ENCODE measurements at places on chromosomes 2 and 18. TPM values are rescaled to one million over a fixed set of nuclear protein-coding genes. Genes with fewer than 3 reads are reported as not detected.

Gene NEB
- total RNA-seq, result 2.1 TPM

DNA sequence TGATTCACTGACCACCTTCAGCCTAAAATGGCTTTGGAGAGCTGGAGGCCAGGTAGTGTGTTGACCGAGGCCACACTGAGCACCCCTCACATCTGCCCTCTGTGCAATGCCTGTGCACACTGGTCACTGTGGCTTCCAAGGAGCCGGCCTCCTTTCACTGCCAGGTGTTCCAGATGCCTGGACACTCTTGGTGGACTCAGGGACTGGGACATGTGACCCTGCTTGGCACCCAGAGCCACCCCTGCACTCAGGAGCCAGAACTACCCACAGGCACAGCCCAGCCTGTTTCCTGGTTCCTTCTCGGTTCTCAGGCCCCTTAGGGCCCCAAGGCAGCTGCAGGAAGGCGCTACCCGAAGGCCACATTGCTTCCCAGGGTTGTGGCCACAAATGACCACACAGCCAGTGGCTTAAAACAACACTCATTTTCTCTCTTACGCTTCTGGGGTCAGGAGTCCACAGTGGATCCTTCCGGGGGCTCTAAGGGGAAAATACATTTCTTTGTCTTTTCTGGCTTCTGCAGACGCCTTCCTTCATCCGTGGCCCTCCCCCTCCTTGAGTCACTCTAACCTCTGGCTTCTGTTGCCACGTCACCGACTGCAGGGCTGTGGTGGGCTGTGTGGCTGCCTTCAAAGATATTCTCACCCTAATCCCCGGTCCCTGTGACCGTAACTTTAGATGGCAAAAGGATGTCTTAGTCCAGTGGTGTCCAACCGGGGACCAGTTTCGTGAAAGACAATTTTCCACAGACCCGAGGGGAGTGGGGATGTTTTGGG lies 78.6 kb downstream of the ASB1 start:
- peaks cover 3% of the 10 kb centered on the region for H3K36me3 ChIP-seq
- H3K27me3 ChIP-seq, result no peaks in the 10 kb centered on the region
- DNase-seq, result no peak
- no peak overlapping the region for H3K4me3 ChIP-seq

DNA sequence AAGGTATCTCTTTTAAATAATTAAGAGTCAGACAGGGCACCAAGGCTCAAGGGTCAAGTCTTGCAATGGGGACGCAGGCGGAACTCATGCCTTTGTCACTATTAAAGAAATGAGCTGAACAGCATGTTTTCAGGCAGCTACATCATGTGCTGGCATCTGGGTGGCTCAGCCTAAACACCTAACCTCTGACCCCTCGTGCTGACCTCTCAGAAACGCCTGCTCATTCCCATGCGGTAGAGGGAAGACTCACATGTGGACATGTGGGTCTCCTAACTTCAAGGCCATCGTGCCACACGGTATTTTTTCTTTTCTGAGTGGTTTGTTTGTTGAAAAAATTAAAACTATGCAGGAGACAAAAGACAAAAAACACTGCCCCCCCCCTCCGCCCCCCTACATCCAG lies 31.3 kb downstream of the CYP27C1 start:
- DNase-seq, result no peak
- H3K4me1 ChIP-seq, result peaks cover 37% of the 10 kb centered on the region
- no peaks in the 10 kb centered on the region for H3K27me3 ChIP-seq
- H3K27ac ChIP-seq, result no peak overlapping the region

Gene EML6
- total RNA-seq, result 2.5 TPM

- H3K36me3 ChIP-seq, result no peaks in the 10 kb centered on the region
- DNase-seq, result no peak
- peaks cover 30% of the 10 kb centered on the region for H3K4me1 ChIP-seq
Observed at GRCh38 chr2:39649511-39649910, 16.2 kb upstream of the TMEM178A start.

DNA sequence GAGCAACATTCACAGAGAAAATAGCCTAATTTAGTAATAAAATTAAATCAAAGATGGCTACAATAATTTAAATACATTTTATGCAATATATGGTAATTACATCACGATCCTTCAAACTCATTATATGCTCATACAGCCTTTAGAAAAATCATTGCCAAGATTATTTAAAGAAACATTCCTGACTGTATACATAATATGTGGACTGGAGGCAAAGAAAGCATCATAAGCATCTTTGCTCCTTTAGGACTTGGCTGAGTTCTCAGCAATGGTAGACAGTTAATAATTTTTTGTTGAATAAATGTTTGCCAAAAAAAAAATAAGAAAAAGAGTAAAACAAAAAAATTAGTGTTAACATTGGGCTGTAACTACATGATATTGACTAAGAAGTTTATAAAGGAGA lies 26.9 kb downstream of the NCKAP5 start:
- no peak overlapping the region for H3K4me3 ChIP-seq
- H3K36me3 ChIP-seq, result 0 out of 2 replicates have a peak, but pooled peaks cover 3% of the 10 kb centered on the region
- peaks cover 4% of the 10 kb centered on the region for H3K4me1 ChIP-seq
- H3K27me3 ChIP-seq, result no peaks in the 10 kb centered on the region

- no peak for DNase-seq
- H3K36me3 ChIP-seq, result peaks cover 47% of the 10 kb centered on the region
- peak overlapping the region; percentile 89 for H3K27ac ChIP-seq
- H3K4me1 ChIP-seq, result peaks cover 18% of the 10 kb centered on the region
Observed at GRCh38 chr2:1685078-1685956, 59.0 kb downstream of the PXDN start.

- no peak overlapping the region for H3K27ac ChIP-seq
- no peak for DNase-seq
- H3K27me3 ChIP-seq, result no peaks in the 10 kb centered on the region
- H3K36me3 ChIP-seq, result peaks cover 8% of the 10 kb centered on the region
- H3K4me3 ChIP-seq, result no peak overlapping the region
- H3K4me1 ChIP-seq, result 0 out of 2 replicates have a peak, but pooled peaks cover 2% of the 10 kb centered on the region
Observed at GRCh38 chr2:145723872-145724271, 1204.0 kb upstream of the ZEB2 start.

Gene MGAT5
- total RNA-seq, result 47.7 TPM

Gene PLCD4
- total RNA-seq, result 0.28 TPM

Gene IL1F10
- not detected for total RNA-seq

- H3K27me3 ChIP-seq, result peaks cover 4% of the 10 kb centered on the region
- DNase-seq, result no peak
- no peaks in the 10 kb centered on the region for H3K36me3 ChIP-seq
- no peak overlapping the region for H3K27ac ChIP-seq
- H3K4me1 ChIP-seq, result peaks cover 11% of the 10 kb centered on the region
Observed at GRCh38 chr18:74139888-74140287, 7.7 kb downstream of the FBXO15 start.

DNA sequence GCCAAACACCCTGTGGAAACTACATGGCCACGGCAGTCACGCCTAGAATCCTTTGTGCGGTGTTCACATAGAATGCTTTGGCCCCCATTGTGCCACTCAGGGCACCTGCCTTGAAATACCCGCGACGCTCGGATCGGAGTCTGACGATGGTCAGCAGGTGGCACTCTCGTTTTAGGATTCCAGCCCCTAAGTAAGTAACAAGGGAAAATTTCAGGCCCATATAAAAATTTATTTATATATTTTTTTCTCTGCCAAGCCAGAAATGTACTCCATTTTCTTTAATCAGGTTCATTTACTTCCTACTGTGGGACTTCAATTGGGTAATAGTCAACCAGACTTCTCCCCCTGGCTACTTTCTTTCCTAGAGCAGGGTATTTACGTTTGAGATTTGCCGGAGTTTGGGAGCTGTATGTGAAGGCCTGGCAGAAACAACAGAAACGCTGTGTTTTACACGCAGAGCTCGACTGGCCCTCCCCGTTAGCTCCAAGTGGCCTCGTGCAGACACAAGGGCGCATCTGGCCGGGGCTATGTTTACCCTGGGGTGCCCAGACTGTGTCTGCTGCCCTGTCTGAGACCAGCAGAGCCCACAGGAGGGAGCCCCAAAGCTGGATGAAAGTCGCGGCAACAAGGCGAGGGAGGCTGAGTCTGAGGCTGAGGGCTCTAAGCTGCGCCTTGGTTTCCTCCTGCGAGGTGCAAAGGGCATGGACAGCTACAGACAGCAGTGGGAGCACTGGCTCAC lies 41.6 kb downstream of the LRRC30 start:
- peak; percentile 70 for DNase-seq
- no peaks in the 10 kb centered on the region for H3K36me3 ChIP-seq
- no peak overlapping the region for H3K27ac ChIP-seq
- 0 out of 2 replicates have a peak, but pooled peaks cover 3% of the 10 kb centered on the region for H3K4me1 ChIP-seq

DNA sequence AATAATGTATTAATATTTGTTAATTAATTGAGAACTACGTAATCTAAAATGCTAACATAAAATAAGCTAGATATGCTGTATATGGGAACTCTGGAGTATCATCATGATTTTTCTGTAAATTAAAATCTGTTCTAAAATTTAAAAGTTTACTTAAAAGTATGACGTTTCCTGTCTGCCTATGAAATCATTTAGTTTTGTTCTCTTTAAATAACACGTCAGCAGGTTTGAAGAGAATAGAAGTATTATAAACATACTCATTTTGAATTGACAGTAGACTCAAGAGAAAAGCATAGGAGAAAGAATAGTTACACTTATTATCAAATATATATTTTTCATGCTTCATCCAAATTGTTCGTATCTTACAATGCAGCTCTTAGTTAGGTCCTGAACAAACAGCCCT lies 19.1 kb upstream of the ZNF804A start:
- no peak for DNase-seq
- no peaks in the 10 kb centered on the region for H3K36me3 ChIP-seq
- no peaks in the 10 kb centered on the region for H3K4me1 ChIP-seq
- no peaks in the 10 kb centered on the region for H3K27me3 ChIP-seq

DNA sequence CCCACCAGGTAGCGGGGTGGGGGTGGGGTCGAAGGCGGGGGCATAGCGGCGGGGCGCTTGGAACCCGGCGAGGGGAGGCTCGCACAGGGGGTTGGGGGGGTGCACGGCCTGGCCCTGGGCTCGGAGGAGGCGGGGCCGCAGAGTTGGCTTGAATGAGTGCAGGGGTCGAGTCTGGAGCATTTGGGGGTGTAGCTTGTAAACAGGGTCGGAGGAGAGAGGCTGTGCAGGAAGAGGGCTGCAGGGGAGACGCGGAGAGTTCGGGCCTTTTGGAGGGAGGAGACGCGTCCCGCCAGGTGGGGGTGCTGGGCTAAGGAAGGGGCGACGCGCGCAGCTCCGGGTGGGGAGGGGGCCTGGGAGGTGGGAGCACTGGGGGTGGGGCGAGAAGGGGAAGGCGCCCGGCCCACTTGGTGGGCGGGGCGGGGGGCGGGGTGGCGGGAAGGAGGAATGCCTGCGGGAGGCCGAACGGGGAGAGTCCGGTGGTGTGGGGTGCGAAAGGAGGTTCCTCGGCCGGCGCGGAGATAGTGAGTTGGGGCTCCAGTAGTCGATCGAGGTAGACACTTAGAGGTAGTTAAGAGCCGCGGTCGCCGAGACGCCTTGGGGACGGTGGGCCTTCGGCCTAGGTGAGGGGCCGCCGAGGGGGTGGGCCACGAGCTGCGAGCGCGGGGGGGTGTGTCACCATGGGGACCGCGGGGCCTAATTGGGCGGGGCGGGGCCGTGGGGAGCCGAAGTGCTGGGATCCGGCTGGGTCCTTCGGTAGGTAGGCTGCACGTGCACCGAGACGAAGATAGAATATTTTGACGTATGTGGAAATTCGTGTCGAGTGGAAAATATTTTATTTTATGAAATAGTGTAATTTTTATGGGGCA lies 774 bp downstream of the MSH6 start:
- peak overlapping the region; percentile 84 for H3K27ac ChIP-seq
- H3K36me3 ChIP-seq, result peaks cover 11% of the 10 kb centered on the region
- peaks cover 3% of the 10 kb centered on the region for H3K27me3 ChIP-seq
- H3K4me3 ChIP-seq, result peak overlapping the region; percentile 84
- DNase-seq, result peak; percentile 84
- peaks cover 28% of the 10 kb centered on the region for H3K4me1 ChIP-seq

Gene DUSP2
- total RNA-seq, result 5.8 TPM

DNA sequence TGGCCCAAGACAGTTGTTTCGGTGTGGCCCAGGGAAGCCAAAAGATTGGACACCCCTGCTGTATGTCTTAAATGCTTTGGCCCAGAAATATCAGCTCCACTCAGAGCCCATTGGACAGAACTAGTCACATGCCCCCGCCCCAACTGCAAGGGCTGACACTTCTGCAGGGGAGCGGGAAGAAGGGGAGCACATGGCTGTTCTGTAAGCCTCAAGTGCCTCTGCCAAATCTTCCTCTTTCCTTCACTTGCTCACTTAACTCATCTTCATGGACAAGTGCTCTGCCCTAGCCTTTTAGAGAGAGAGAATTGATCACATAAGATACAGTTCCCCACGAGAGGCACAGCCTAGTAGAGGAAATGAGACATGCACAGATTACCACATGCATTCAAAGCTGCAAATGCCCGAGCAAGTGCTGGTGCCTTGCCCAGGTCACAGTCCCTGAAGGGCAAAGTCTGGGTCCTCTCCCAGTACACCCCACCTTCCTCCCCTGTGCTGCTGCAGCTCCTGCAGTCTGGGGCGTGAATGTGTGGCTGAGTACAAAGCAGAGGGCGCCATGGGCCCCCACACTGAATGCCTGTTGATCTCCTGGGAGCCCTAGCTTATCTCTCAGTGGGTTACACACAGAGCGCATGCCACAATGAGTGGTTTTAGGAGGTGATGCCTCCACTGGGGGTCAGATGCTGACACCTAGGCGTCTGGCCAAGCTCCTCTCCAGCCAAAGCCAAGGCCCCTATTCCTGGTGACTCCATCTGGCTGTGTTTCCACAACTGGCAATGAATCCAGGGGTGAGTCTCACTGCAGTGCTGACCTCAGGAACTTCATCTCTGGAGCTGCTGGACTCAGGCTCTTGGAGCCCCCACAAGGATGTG lies 135.3 kb downstream of the CTIF start:
- H3K36me3 ChIP-seq, result peaks cover 16% of the 10 kb centered on the region
- H3K27ac ChIP-seq, result no peak overlapping the region
- H3K4me3 ChIP-seq, result no peak overlapping the region
- no peak for DNase-seq

DNA sequence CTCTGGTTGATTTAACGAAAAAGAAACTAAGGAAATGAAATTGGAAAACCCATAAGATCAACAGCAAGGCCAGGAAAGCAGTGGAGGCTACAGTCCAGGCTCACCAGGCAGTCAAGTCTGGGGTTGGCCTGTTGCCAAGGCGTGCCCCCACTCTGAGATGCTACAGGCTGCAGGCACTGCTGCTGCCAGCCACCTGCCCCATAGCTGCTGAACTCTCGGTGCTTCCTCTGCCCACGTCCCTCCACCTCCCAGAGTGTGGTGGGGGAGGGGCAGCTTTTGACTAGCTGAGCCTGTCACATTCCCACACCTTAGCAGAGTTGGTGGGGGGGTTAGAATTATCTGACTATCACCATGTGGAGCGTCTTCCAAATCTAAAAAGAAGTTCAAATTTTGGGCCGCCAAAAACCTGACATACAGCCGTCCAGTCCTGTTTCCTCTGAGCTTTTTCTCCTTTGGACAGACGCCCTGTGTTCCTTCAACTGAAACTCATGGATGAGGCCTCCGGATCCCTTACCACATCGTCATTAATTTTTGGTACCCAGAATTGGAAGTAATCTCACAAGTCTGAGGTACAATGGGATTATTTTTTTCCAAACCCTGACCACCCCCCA lies 3.9 kb upstream of the SH3RF3 start:
- no peak overlapping the region for H3K4me3 ChIP-seq
- DNase-seq, result peak; percentile 23
- H3K27me3 ChIP-seq, result peaks cover 34% of the 10 kb centered on the region
- no peaks in the 10 kb centered on the region for H3K36me3 ChIP-seq
- no peak overlapping the region for H3K27ac ChIP-seq
- peaks cover 7% of the 10 kb centered on the region for H3K4me1 ChIP-seq

Gene C2orf72
- total RNA-seq, result 1.3 TPM

All from WTC11 (cell line).